COR-L47 (cell line): ENCODE measurements at places on chromosomes 3 and 15.

DNA sequence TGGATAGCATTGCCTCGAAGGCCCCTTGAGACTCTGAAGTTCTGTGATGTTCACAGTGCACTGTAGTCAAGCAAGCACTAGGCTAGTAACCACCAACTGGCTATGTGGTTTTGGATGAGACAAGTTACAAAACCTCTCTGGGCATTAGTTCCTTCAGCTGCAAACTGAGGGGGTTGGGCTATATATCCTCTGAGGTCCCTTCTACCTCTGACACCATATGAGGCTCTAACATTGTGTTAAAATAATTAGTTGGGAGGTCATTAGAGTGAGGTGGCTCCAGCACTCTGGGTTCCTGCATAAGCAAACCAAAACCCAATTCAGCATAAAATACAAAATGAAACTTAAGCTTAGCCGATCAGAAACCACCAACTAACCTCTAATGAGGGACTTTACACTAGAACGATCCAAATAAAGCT lies 209.5 kb upstream of the LRRN1 start:
- no peak for DNase-seq

- no peak for DNase-seq
These were observed 2.6 kb downstream of the ATP8B4 start for GRCh38 chr15:50116477-50116876.

GRCh38 chr3:37945807-37946530 lies 44.6 kb upstream of the VILL start:
- no peak for DNase-seq

- no peak for DNase-seq
These were observed 27.2 kb upstream of the ADAMTS7 start for GRCh38 chr15:78838489-78838888.

- no peak for DNase-seq
These were observed 346.9 kb downstream of the PLCL2 start for GRCh38 chr3:17231537-17232261.

- DNase-seq = no peak
These were observed 6.3 kb upstream of the ZXDC start for GRCh38 chr3:126481808-126482502.

DNA sequence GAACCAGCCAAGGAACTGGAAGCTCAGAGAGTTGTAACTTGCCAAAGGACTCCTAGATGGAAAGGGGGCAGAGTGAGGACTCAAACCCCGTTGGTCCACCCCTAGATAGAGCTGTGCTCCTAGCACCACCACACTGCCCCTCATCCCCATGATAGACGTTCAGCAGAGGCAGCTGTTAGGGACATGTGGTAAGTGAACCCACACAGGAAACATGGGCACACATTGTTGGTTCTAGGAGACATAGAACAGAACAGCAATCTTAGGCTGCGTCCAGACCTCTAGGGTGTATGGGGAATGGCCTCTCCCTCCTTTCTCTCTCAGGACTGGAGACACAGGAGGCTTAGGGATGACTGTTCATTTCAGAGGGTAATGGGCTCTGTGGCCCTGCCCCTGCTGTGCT lies 102.7 kb downstream of the ANP32A start:
- no peak for DNase-seq

DNA sequence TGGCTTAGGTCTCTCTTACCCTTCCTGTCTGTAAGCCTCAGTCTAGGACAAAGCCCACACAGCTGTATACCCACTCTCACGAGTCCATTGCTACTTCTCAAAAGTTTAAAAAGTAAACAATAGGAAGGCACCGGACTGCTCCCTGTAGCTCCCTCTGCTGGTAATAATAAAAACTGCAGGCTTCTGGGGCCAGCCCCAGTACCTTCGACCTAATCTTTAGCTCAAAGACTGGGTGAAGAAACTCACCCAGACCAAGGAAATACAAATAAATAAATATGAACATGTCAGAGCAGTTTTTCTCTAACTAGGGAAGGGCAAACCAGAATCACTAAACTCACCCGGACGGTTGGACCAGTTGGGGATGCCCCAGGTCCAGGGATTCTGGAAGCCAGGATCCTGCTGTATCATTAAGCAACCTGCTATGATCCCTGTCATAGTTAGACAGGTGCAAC lies 5.0 kb downstream of the FAM219B start:
- peak; percentile 20 for DNase-seq

- no peak for DNase-seq
These were observed 168.1 kb downstream of the VPS13C start for GRCh38 chr15:61892140-61892539.

DNA sequence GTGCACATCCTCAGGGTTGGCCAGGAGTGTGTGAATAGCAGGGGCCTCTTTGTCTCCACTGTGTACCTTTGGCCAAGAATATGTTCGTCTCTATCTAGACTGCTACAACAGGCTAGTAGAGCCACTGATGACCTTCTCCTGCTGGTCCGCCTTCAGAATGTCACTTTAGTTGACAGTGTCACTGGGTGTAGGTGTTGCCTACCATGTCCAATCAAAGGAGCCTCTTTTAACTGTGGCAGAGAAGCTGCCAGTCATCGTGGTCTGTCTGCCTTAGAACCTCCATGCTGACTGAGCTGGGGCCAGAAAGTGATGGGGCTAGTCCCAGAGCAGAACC lies 40.1 kb downstream of the OXSR1 start:
- DNase-seq = no peak

DNA sequence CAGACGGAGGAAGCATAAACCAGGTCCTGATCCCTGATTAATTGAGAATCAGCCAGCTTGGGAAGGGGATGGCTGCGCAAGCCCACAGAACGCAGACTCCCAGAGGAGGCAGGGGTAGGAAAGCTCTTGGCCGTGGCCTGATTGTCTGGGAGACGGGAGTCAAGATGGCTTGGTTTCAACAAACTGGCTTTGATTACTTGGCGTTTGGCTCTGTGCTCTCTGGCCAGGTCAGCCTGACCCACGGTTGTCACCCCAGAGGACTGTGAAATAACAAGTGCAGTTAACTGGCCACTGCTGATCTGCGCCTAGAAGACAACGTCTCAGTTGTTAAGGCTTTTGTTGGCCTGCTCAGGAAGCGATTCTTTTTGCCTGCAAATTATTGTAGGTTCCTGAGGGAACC lies 387.0 kb upstream of the PROK2 start:
- DNase-seq = no peak

DNA sequence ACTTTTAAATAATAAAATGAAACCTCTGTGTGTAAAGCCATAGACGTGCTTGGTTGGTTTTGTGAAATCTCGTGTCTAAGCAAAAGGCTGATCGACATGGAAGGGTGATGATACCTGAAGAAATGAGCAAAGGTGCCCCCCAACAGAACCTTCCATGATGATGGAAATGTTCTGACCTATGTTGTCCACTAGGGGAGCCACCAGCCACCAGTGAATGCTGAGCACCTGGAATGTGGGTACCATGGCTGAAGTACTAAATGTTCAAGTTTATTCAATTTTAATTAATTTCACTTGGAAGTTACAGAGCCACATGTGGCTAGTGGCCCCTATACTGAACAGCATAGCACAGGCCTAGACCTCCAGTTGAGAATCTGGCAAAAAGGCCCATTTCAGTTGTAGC lies 158.8 kb downstream of the POLR2M start:
- no peak for DNase-seq
